ENCODE measurements at places on chromosomes 2 and 18.

DNA sequence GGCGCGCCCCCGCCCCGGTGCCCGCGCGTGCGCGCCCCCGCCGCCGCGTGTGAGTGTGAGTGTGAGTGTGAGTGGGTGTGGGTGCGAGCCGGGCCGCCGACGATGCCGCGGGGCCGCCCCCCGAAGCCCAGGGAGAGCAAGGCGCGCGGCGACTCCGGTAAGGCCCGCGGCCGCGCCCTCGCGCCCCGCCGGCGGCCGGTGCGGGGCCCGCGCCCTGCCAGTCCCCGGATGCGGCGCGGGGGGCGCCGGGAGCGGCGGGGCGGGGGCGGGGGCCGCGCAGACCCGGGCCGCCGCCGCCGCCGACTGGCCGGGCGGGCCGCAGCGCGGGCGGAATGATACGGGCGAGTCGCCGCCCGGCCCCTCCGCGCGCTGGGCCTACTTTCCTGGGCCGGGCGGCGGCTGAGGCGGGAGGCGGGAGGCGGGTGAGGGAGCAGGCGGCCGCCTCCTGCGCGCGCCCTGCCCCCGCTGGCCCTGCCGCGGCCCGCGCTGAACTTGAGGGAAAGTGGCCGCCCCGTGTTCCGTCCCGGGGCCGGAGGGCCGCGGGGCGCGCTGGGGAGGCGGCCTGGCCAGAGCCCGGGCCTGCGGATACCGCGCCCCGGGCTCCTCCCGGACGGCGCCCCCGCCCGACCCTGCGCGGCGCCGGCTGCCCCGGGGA, at the start of gene ZNF236:
ZNF236 (plus strand) TSS at position 52 of the 655 bp plus-strand sequence; CDS start at position 103, 51 bp downstream.
- DNase-seq = peak; percentile 33

- DNase-seq = no peak
Measured at GRCh38 chr2:98676742-98677141, 54.2 kb downstream of the MGAT4A start.

- no peak for DNase-seq
Measured at GRCh38 chr2:47767497-47767844, 15.5 kb upstream of the MSH6 start.

- DNase-seq = no peak
Measured at GRCh38 chr2:26017464-26018183, 16.3 kb upstream of the RAB10 start.

- no peak for DNase-seq
Measured at GRCh38 chr2:3464401-3465005, 54.8 kb downstream of the ADI1 start.

GRCh38 chr2:71000780-71001591, 6.3 kb upstream of the TEX261 start:
- peak; percentile 81 for DNase-seq

DNA sequence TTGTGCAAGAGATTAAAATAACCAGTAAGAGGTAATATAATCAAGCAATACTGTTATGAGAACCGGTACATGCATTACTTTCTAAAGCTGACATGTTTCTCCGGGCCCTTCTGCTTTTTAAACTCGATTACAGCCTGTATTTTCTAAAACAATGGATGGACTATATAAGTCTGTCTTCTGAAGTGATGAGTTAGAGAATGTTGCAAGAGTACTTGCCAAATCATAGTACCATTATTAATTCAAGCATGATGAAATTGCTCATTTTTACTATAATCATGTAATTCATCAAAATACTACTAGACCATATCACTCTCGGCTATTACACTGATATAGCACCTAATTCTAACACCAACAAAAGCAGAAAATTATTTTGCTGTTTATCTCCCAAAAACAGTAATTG, 1240.3 kb upstream of the ACVR2A start:
- no peak for DNase-seq
